ENCODE measurements at places on chromosomes 12 and 14.

- DNase-seq, result no peak
Measured at GRCh38 chr14:103737432-103738045, 21.9 kb downstream of the ZFYVE21 start.

GRCh38 chr12:110934093-110934852 is 13.9 kb upstream of the MYL2 start:
- no peak for DNase-seq

- DNase-seq, result no peak
Measured at GRCh38 chr12:48193623-48194022, 9.5 kb downstream of the OR10AD1 start.

- peak; percentile 48 for DNase-seq
Measured at GRCh38 chr12:101763246-101763931, 24.1 kb upstream of the SYCP3 start.

DNA sequence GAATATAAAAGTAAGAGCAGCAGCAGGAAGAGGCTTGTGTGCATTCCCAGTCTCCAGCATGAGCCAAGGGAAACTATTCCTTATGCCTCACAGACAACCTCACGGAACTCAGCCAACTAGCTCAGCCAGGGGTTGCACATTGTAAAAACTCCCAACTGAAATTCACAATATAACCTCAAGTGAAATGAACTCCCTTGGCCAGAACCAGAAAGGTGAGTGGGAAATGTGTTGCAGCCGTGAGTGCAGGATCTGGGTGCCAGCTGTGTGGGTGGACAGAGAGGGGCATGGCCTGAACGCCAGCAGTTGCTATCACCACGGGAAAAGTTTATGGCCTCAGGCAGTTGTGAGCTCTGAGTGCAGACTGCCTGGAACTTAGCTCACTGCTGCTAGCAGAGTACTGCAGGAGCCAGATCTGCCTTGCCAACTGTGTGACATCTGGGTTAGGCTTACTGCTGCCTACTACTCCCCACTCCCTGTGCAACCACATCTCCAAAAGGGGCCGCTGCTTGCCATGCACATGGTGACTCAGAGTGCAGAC is 2.3 kb upstream of the CLEC1A start:
- no peak for DNase-seq

DNA sequence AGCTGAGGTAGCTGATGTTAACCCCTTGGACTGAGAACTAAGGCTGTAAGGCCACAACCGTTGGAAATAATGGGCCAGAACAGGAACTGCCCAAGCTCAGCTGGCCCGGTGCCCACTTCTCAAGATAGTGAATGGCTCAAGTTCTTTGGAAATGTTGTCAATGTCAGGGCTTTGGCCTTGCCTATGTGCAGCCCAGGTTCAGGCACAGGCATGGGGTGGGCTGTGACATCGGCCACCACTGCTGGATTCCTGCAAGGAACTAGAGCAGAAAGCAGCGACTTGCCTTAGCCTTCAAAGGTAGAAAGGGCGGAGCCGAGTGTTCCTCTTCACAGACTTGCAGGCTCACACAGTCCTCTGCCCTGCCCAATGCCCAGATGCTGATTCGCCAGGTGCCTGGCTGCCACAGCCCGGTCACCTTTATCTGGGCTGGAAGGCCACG is 291.2 kb downstream of the ZFP36L1 start:
- DNase-seq, result no peak

DNA sequence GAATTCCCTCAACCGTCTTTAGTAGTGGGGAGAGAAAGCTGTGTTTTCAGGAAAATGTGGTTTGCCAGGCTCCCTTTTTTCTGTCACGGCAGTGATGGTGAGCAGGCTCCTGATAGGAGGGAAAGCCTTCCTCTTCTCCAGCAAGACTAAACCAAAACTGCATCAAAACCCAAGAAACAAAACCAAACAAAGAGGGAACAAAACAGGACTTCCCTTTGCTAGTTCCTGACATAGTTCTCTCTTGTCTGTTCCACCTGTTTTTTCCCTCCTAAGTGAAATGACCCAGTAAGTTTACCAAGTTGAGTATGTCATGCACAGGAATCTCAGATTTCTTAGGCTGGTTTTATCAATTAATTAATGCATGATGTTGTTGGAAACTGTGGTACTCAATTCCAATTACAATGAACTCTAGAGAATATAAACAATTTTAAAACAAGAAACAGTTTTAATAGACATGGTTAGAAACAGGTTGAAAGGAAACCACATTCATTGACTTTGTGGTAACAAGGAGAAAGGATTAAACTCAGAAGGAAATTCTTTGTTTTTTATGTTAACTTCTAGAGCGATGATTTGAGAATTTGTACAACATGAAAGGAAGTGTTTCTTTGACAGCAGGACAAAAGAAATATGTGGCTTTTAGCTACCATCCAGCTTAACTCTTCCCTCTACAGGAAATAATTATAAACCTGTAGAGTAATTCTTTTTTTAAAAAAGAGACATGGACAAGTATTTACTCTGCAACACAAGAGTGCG is 23.0 kb upstream of the CSRP2 start:
- peak; percentile 56 for DNase-seq

DNA sequence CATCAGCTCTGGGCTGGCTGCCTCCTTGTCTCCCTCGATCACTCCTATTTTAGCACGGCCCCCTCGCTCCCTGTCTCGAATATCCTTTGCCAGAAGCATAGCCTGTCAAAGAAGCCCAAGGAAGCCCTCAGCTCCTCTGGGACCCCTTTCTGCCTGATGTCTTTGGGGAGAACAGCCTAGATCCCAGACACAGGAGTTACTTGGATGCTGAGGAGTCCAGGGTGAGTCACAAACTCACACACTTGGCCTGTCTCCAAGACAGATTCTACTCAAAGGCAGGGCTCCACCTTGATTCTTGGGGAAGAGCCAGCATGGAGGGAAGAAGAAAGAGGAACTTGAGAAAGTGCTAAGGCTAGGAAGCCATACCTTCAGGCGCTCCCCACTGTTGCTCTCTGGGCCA is 8.1 kb downstream of the AVIL start:
- peak; percentile 59 for DNase-seq

- no peak for DNase-seq
Measured at GRCh38 chr12:112851024-112851777, 55.6 kb upstream of the OAS1 start.

DNA sequence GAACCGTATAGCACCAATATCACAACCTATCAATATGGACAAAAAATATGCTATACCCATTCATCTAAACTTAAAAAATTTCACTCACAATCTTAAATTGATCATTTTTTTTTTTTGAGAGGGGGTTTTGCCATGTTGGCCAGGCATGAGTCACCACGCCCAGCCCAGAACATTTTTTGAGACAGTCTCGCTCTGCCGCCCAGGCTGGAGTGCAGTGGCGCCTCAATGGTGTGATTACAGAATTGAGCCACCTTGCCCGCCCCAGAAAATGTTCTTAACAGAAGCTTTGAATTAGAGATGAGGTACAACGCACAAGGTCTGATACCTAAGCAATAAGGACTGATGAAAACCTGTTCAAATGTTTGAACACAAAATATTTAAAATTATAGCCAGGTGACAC is 15.8 kb upstream of the ATP5F1B start:
- DNase-seq, result no peak
